Left lobe of liver (tissue), 2 donors: ENCODE measurements at places on chromosomes 1 and 21. TPM values are rescaled to one million over a fixed set of nuclear protein-coding genes. Genes with fewer than 3 reads are reported as not detected.

- no peak for DNase-seq
These were observed 24.4 kb upstream of the ZC3H12A start for GRCh38 chr1:37449936-37450335.

Gene IL10
- total RNA-seq = 0.18 TPM

Gene CORT
- not detected for total RNA-seq

DNA sequence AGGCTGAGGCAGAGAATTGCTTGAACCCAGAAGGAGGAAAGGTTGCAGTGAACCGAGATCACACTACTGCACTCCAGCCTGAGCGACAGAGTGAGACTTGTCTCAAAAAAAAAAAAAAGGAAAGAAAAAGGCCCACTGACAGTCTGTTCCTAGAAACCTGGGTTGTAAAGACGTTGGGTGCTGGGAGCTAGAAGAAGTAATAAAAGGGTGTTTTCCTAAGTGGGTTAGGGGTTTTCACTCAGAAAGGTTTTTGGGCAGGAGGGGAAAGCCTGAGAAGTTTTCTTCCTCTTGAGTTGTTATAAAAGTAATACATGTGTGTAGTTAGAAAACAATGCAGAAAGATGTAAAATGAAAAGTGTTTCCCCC, 25.4 kb downstream of the CELA3A start:
- no peak for DNase-seq

Gene TMEM125
- 0.45 TPM for total RNA-seq

Gene DRAXIN
- not detected for total RNA-seq

- DNase-seq = no peak
These were observed 8.3 kb upstream of the PLA2G2A start for GRCh38 chr1:19987719-19988118.

- no peak for DNase-seq
These were observed 23.2 kb downstream of the INSL5 start for GRCh38 chr1:66777831-66778230.

Gene EDARADD
- total RNA-seq = 0.20 TPM

DNA sequence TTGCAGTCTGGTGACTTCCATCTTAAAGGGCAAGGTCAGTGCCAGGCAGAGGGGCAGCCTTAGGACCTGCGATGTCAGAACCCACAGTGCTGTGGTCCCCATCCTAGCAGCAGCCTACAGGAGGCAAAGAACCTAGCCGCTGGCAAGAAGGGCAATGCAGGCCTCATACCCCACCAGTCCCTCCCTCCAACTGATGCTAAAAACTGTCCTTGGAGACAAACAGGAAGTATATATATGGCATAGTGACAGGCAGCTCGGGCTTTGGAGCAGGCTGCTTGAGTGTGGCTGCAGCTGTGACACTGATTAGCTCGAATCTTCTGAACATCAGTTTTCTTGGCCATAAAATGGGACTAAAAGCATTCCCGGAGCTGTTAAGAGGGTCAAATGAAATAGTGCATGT, 156.0 kb upstream of the VAMP3 start:
- no peak for DNase-seq

DNA sequence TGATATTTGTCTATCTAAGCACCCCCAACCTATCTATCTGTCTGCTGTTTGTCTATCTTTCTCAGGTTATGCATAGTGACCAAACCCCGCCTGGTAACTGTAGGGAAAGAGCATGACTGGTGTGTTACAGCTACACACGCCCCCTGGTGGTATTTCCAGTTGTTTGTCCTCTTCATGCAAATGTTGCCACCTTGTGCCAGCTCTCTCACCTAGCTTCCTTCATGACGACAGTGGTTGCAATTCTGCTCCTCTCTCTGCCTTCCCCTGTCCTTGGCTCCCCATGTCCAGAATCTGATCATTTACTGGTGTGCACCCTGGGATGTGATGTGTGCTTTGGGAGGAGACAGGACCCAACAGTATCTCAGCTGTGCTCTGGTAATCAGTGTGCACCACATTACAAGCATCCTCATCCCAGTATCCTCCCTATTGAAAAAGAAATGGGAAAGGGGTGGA, 8.1 kb upstream of the INKA2 start:
- peak; percentile 64 for DNase-seq

GRCh38 chr1:15210651-15211375, 36.2 kb upstream of the FHAD1 start:
- no peak for DNase-seq

GRCh38 chr1:153357076-153357852, 390 bp upstream of the S100A9 start:
- peak; percentile 91 for DNase-seq

Gene ARHGEF10L
- total RNA-seq = 126 TPM

Gene RORC
- total RNA-seq = 32.1 TPM

- DNase-seq = no peak
These were observed 192.3 kb upstream of the HMCN1 start for GRCh38 chr1:185541871-185542301.

GRCh38 chr1:230501242-230501641, 75.1 kb upstream of the PGBD5 start:
- no peak for DNase-seq

Gene INTS3
- 21.9 TPM for total RNA-seq

- DNase-seq = no peak
These were observed 171.0 kb downstream of the VAV3 start for GRCh38 chr1:107793896-107794453.

DNA sequence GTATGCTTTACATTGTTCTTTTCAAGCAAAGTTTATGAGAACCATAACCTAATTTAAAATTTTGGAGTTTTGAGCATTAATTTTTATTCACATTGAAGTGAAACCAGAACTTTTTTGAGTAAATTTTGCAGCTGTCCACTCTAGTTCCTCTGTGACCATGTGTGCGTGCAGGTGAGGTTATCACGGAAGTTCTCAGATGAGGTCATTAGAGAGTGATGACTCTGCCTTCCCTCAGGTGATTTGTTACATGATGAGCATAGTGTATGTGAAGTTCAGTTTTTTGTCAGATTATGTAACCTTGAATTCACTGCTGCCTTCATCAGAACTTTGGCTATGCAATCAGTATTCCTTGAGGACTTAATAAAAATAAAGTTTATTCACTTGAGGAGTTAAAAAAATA, 828.2 kb downstream of the ADGRL2 start:
- DNase-seq = no peak
